ENCODE measurements at places on chromosomes 1 and 21. TPM values are rescaled to one million over a fixed set of nuclear protein-coding genes. Genes with fewer than 3 reads are reported as not detected.

DNA sequence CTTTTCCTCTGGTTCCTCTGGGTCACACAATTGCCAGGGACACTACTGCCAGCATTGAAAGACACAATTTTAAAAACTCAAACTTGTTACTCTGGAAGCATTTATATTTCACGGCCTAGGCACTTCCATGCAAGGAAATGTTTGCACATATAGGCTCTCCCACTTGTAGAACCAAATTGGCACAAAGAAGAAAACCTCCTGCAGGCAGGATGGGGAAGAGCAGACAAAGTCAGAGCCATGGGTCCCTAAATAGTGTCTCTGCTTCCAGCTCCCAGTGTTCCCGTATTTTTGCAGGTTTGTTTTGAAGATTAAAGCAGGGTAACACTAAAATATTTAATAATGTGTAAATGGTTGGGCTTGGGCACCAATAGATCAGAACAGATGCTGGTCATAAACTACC lies 19.0 kb upstream of the ADGRL2 start:
- DNase-seq: no peak

The VCAM1 gene
- total RNA-seq: 0.07 TPM

The LCE3D gene
- not detected for total RNA-seq

- no peak for DNase-seq
Measured at GRCh38 chr1:203931953-203932352, 70.6 kb downstream of the SNRPE start.
